AG10803 (cell line): ENCODE measurements at places on chromosomes 6 and 20.

- no peak for DNase-seq
Observed at GRCh38 chr6:494394-494793, 102.8 kb downstream of the IRF4 start.

- DNase-seq: no peak
Observed at GRCh38 chr20:9574181-9574580, 59.8 kb downstream of the LAMP5 start.

- no peak for DNase-seq
Observed at GRCh38 chr6:144017166-144018094, 9.4 kb upstream of the PLAGL1 start.

DNA sequence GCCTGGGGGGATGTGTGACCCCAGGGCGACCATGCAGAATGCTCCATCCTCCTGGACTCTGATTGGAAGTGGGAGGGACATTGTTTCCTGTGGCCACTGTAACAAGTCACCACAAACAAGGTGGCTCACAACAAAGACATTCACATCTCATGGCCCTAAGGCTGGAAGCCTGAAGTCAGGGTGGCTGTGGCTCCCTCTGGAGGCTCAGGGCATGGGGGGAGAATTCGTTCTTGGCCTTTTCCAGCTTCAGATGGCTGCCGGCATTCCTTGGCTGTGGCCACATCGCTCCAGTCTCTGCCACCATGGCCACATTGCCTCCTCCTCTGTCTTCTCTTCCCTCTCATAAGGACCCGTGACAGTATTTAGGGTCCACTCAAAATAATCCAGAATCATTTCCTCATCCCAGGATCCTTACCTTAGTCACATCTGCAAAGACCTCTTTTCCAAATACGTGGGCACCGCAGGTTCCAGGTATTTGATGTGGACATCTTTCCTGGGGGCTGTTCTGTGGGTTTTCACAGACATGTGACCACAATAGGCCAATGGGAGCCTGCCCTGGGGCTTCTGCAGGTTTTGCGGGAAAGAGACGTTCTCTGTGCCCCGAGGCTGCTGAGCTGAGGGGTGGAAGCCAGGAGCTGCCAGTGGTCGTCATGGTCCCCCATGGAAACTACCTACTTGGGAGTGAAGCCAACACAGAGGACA lies 249.3 kb downstream of the PREX1 start:
- no peak for DNase-seq

DNA sequence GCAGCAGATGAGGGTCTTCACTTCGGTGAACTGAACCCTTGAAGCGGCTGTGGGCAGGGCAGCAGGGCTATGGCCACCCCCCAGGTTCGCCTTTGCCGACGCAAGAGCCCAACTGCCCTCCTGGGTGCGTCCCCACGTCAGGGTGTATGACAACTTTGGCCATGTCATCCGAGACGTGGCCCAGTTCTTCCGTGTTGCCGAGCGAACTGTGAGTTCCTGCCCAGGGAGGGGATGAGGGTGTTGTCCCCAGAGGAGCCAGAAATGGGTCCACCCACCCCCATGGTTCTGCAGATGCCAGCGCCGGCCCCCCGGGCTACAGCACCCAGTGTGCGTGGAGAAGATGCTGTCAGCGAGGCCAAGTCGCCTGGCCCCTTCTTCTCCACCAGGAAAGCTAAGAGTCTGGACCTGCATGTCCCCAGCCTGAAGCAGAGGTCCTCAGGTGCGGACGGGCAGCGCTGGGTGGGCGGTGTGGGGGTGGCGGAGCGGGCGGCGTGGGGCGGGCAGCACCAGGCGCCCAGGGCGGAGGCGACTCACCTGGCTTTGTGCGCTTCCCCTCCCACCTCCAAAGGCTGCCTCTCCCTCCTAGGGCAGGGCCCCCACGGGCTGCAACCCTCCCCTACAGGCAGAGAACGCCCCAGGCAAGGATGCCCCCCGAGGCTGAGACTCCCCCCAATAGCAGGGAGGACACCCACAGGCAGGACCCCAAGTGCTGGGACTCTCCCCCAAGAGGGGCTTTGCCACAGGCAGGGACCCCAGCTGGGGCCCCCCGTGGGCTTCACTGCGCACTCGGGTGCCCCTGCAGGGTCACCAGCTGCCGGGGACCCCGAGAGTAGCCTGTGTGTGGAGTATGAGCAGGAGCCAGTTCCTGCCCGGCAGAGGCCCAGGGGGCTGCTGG lies 6.2 kb upstream of the TNFRSF6B start:
- DNase-seq: no peak

DNA sequence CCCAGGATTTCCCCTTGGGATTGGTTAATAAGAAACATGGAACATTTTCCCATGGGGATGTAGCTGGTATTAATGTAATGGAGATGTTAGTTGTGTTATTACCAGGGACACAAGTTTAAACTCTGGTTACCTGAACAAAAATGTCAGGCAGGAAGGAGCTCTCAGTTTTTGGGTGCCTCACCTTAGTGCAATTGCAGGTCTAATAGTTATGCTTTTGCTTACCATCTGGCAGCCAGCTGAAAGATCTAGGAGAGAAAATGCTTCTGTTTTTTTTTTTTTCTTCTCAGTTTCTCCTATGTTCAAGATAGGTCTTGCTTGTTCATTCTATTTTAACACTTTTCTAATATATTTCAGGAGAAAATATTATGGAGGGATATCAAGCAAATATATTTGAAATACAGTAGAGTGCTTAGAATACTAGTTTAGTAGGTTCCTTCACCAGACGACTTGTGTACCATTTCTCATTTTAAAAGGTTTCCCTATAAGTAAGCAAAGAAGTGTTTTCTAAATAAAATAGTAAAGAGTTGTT lies 4.2 kb upstream of the UBE2J1 start:
- DNase-seq: no peak

- no peak for DNase-seq
Observed at GRCh38 chr6:38806271-38806670, 91.2 kb downstream of the DNAH8 start.

DNA sequence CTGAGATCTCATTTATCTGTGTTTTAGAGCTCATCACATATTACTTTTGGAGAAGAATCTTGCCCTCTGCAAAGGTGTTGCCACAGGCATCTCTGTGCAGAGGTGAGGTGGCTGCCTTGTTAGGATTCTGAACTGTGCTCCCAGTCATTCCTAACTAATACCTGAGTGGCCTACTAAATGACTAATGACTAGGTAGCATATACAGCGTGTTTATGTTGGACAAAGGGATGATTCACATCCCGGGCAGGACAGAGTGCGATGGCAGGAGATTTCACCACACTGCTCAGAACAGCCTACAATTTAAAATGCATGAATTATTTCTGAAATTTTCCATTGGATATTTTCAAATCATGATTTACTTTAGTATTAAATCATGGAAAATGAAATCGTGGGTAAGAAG lies 23.1 kb upstream of the CGA start:
- DNase-seq: no peak
